ENCODE measurements at places on chromosomes 11 and 22.

GRCh38 chr11:3058753-3059664 is 1.8 kb upstream of the CARS1 start:
- DNase-seq: no peak

GRCh38 chr11:11135820-11136476 is 217.1 kb downstream of the CSNK2A3 start:
- no peak for DNase-seq

DNA sequence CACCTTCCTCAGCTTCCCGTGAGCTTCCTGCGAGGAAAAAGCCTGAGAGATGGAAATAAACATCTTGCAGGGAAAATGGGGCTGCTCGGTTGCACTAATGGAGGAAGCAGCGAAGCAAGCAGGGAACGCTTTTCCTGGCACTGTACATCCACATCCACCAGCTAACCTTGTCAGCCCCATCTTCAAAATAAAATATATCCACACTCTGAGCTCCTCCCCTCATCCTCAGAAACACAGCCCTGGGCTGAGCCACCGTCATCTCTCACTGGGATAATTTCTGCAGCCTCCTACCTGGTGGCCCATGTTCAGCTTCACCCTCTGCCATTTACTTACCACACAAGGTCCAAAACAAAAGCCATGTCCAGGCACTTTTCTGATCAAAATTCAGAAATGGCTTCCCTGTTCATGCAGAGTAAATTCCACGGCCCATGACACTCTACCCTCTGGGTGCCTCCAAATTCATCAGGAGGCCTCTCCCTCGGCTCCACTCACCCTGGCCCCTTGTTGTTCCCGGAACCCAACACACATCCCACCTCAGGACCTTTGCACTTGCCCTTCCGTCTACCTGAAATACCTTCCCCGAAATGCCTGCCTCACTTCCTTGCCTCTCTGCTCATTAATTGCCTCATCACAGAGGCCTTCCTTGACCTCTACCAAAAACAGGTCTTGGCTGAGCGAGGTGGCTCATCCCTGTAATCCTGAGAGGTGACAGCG is 13.0 kb downstream of the C11orf86 start:
- no peak for DNase-seq

DNA sequence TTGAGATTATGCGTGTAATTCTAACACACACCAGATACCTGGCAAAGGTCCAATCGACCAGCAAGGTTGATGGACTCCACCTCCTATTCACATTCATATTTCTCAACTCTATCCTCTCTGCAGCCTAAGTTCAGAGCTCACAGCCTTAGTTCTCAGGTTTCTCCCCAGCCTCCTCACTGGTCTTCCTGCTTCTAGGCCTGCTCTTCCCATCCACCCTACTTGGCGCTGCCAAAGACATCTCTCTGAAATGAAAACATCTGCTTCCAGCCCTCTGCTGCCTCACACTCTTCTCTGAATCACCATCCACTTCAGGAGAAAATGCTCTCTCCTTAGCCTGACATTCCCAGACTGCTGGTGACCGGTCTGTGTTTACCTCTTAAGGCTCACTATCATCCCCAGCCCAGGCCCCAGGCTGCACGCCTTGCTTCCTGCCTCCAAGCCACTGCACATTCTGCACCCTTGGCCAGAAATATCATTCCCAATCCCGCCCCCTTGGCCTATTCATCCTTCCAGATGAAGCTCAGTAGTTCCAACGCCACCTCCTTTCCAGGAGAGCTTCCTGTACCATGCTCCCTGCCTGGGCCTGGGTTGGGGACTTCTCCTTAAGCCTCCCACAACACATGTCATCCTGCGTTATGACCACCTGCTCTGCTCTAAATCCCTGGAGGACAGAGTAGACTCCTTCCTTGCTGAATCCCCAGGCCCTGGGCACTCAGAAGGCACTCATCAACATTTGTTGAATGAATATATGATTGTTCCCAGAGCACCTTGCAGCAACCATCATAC is 3.5 kb downstream of the ARRB1 start:
- peak; percentile 79 for DNase-seq

DNA sequence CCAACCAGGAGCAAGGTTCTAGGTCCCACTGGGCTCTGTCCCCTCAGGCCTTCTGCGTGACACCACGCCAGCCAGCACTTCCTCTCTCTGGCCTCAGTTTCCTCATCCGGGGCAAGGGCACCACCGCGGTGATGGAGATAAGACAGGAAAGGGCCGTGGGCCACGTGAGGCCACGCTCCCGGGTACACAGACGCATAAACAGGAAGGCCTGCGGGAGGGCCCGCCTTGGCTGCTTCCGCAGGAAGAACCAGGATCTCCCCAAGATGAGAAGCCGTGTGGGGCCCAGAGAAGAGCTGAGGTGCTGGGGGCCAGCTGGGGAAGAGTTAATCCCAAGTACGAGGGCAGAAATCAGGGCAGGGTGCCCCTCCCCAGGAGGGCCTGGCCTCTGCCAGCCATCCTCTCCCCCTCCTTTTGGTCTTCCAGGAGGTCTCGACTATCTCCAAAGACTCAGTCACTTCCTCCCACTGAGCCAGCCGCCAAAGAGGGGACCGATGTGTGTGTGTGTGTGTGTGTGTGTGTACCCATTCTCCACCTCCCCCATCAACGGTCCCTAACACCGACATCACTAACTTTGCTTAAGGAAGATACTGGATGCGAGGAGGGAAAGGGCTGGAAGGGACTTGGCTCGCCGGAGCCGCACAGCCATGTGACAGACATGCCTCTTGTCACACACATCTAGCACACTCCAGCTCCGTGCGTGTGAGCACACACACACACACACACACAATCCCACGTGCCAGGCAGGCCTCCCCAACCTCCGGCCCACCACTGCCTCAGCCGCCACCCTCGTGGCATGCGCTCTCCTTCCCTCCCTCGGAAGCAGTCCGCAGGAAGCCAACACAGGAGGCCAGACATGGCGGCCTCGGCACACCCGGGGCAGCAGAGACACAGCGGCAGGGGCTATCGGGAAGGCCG is 1.4 kb downstream of the MFNG start:
- no peak for DNase-seq

GRCh38 chr11:15730995-15731385 is 616.3 kb downstream of the INSC start:
- DNase-seq: no peak

DNA sequence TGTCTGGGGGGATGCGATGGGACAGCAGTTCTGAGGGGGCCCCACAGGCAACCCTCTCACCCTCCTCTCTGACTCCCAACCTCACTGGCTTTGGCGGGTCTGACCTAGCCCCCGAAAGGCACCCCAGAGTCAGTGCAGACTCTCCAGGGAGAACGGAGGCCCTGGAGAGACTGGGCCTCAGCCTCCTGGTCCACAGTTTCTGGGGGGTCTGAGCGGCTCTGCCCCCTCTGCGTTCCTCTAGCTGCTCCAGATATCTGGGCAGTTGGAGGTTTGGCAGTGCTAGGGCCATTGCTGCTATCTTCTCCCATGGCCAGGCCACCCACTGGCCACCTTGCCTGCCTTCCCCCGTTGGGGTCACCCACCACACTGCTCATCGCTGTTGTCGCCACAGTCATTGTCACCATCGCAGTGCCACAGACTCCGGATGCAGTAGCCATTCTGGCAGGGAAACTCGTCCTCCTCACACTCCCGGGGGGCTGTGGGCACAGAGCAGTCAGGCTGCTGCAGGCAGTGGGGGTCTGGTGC is 18.8 kb downstream of the LRP4 start:
- no peak for DNase-seq

GRCh38 chr11:10328314-10329098 is 23.6 kb downstream of the ADM start:
- peak; percentile 67 for DNase-seq

All from SJCRH30 (cell line).